Putamen (tissue), 1 donor: ENCODE measurements at places on chromosomes 13 and 19.

DNA sequence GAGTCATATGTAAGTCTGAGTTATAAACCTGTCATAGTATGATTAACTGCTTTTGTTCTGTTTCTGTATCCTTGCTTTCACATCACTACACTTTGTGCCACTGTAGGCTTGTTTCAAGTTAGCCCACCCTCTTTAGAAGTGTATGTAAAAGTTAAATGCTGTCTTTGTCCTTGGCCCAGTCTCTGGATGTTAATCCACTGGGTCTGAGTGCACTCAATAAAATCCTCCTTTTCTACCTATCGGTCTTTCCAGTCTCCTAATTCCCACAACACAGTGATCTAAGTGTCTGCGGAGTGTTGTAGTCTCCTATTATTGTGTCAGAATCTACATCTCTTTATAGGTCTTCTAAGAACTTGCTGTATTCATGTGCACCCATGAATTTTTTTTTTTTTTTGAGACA is 14.1 kb downstream of the ZNF429 start:
- DNase-seq: no peak

- no peak for DNase-seq
Observed at GRCh38 chr13:99911069-99911964, 60.2 kb downstream of the ZIC5 start.

DNA sequence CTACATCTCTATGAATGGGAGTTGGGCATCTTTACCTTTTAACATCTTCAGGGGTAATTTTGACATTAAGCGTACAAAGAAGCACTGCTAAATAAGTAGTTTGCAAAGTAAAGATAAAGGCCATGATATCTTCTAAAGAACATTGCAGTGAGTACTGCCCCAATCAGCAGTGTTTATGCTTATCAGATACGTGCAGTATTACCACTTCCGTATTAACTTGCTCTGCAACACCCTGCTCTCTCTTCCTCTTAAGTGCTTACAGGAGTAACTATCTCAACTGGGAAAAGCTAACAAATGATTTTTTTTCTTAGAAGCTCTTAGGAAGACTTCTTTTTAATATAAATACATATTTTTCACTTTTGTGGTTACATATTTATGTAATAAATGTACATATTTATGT is 793.7 kb upstream of the SLC10A2 start:
- DNase-seq: no peak

DNA sequence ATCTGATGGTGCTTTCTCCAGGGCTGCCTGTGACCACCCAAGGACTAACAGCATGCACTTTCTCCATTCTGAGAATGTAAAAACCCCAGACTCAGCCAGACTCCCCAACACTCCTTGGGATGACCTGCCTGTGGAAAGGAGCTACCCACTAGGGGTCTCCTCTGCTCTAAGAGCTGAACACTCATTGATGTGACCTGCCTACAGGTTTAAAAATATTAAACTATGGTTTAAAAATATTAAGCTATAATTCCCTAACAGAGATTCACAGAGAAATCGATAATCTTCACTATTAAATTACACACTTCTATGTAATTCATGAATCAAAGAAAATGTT is 696.2 kb upstream of the SLITRK5 start:
- DNase-seq: no peak

GRCh38 chr13:77513719-77514335 is 21.7 kb upstream of the SCEL start:
- no peak for DNase-seq

GRCh38 chr13:41837629-41838028 is 123.3 kb downstream of the VWA8 start:
- no peak for DNase-seq

- DNase-seq: no peak
Observed at GRCh38 chr19:58252102-58252685, 23.5 kb downstream of the ZNF544 start.

- no peak for DNase-seq
Observed at GRCh38 chr13:24662195-24663088, 17.8 kb upstream of the ATP12A start.

DNA sequence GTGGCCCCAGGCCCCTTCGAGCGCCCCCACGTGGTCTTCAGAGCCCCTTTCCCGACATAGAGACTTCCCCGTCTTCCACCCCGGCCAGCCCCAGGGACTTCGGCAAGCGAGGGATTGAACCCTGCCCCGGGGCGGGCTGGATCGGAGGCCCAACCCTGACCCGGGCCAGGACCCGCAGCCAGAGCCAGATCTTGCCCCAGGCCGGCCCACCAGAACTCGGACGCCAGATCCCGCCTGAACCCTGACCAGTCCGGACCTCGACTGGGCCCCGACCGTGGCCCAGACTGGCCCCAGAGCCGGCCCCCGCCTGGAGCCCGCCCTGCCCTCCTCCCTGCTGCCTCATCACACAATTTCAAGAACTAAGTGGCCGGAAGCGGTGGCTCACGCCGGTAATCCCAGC is 253 bp upstream of the TPTE2 start:
- no peak for DNase-seq

DNA sequence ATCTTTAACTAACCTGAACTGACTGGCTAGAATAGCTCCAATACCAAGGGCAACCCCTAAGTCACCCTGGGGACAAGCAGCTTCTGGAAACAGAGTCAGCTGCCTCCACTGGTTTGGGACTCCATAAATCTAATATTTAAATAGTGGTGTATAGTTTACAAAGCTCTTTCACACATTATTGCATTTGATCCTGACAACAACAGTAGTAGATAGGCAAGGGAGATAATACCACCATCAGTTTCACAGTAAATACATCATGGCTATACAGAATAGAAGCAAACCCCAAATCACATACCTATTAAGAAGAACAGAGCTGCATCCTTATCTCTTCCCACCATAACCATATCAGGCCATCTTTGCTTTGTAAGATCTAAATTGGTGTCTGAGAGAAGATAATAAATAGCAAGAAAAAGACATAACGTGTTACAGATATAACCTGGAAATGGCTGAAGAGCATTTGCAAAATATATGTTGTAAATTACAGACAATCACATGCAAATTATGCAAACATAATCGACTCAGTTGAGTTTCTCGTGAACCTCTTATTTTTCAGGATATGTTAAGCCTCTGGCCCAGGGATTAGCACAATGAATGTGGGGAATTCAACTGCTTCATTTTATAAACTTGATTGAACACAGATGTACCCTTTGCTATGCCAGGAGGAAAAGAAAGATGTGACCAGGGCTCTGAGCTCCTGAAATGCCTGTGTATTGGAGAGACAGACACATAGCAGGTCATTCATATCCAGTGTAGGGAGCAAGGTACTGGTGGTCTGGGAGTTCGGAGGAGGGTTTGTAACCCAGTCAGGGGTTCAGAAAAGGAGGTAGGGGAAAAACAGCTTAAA is 142.5 kb downstream of the SLC7A1 start:
- no peak for DNase-seq

DNA sequence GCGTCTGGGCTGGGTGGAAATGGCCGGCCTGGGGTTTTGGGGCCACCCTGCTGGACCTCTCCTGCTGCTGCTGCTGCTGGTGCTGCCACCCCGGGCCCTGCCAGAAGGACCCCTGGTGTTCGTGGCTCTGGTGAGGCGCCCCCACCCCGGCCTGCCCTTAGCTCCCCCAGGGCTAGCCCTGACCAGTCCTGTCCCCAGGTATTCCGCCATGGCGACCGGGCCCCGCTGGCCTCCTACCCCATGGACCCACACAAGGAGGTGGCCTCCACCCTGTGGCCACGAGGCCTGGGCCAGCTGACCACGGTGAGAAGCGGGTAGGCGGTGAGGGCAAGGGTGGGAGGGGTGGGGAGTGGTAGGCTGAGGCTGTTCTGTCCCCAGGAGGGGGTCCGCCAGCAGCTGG is at the start of gene ACP4:
Gene ACP4, plus strand, starts transcription at position 20 of the 400 bp plus-strand sequence. Its CDS starts 0 bp downstream, at position 20.
- no peak for DNase-seq

- DNase-seq: no peak
Observed at GRCh38 chr19:750640-751423, at the start of gene MISP. MISP (plus strand) TSS chr19:751112; CDS start chr19:756947, 5,835 bp downstream.

- DNase-seq: no peak
Observed at GRCh38 chr13:31032528-31033113, 100.2 kb downstream of the TEX26 start.
